ENCODE measurements at places on chromosomes 3 and 15. TPM values are rescaled to one million over a fixed set of nuclear protein-coding genes. Genes with fewer than 3 reads are reported as not detected.
A peak's percentile ranks its signal among the peaks of the same experiment; 100 is the strongest.

ZNF774 gene
- 1.1 TPM for total RNA-seq

GRCh38 chr15:76345583-76345879 is 9.0 kb downstream of the ISL2 start:
- no peak for DNase-seq

DNA sequence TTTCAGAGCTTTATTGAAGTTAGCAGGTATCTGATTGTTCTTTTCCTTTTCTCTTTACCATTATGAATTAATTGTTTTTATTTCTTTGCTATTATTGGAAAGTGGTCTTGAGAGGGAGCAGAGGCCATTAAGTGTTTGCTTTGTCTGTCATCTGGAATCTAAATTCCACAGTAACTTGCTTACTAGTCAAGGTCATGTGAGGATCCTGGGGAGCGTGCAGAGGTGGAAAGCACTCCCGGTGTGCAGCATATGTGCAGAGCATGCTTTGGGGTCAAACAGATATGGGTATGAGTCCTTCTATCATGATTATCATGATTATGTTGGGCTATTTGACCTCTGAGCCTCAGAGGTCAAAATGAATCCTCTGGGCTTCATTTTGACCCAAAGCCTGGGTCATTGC is 96.4 kb downstream of the MYRIP start:
- DNase-seq: no peak

GRCh38 chr15:63942486-63943365 is 103.6 kb downstream of the DAPK2 start:
- no peak for DNase-seq

GRCh38 chr15:74396146-74396438 is 28.6 kb upstream of the CYP11A1 start:
- peak; percentile 30 for DNase-seq

GRCh38 chr3:19644405-19644804 is 289.6 kb downstream of the EFHB start:
- no peak for DNase-seq

DNA sequence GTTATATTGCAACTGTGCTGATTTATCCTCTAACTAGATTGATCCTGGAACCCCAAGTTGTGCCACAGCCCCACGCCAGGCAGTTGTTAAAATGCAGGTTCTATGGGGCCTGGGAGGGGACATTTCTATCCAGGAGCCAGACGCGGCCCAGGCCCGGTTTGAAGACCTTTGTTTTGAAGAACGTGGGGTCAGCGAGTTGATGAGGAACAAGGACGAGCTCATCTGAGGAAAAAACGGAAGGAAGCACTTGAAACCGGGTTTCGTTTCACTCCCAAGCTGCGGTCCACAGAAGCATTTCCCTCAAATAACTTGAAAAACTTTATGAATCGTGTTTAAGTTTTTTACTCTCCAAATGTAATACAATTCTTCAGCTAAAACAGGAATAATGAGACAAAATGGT is 76.4 kb downstream of the CHSY1 start:
- DNase-seq: no peak

- no peak for DNase-seq
These were observed 265.8 kb downstream of the RPLP1 start for GRCh38 chr15:69718436-69718835.

GRCh38 chr3:123687286-123687685 is 102.4 kb upstream of the HACD2 start:
- peak; percentile 10 for DNase-seq

All from PC-3 (cell line).